ENCODE measurements at places on chromosomes 1 and 21. TPM values are rescaled to one million over a fixed set of nuclear protein-coding genes. Genes with fewer than 3 reads are reported as not detected.

The TRIM33 gene
- 17.9 TPM for total RNA-seq

- DNase-seq: no peak
Observed at GRCh38 chr21:26753822-26754221, 91.4 kb downstream of the ADAMTS1 start.

DNA sequence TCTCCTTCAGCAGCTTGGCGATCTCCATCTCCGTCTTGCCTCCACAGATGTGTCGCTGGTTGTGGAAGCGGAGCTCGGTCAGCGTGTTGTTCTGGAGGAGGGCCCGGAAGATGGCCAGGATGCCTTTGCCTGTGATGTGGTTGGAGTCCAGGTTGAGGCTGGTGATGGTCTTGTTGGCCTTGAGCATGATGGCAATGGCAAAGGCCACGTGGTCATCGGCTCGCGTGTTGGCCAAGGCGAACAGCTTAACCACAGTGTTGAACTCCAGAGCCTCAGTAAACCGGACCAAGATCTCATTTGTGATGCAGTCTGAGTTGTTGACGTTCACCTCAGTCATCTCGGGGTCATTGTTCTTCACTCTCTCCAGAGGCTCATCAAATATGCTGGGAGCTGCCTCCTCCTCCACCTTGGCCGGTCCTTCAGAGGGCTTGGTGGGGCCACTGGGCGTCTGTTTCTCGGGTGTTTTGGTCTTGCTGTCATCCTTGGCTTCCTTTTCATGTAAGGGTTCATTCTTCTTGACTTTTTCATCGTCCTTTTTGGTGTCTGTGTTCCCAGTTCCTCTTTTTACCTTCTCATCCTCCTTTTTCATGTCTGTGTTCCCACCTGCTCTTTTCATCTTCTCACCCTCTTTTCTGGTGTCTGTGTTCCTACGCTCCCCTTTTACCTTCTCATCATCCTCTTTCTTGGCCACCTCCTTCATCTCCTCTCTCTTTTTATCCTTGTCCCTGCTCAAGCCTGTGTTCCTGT, 11.2 kb downstream of the SHISA4 start:
- DNase-seq: no peak

DNA sequence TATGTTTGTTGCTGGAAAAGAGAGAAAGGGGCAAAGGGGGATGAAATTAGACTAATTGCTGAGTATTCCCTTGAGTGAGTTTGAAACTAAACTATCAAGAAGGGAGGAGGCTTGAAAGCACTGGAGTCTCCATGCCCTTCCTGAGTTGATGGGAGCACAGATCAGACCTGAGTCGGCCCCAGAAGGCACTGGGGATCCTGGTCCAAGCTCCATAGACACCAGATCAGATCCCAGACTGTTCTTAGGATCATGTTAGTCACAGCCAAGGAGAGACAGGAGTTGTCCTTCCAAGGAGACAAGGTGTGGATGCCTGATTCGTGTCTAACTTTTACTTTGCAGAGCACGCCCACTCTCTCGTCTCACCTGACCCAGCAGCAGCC, 152.3 kb downstream of the NR5A2 start:
- DNase-seq: no peak

The MIXL1 gene
- total RNA-seq: not detected

The AP4B1 gene
- 15.4 TPM for total RNA-seq

The RAB3B gene
- total RNA-seq: not detected

The WNT3A gene
- total RNA-seq: not detected

The LDLRAP1 gene
- total RNA-seq: 11.8 TPM

The LCA5L gene
- 0.40 TPM for total RNA-seq

The SPATA45 gene
- not detected for total RNA-seq

- DNase-seq: no peak
Observed at GRCh38 chr1:105100102-105100501, 1350.4 kb downstream of the AMY1C start.

GRCh38 chr1:17119773-17120480, 676 bp upstream of the PADI2 start:
- no peak for DNase-seq

Measured in left ventricle myocardium superior (tissue), 1 donor.